ENCODE measurements at places on chromosomes 7 and 10. TPM values are rescaled to one million over a fixed set of nuclear protein-coding genes. Genes with fewer than 3 reads are reported as not detected.

The SPDYE5 gene
- 0.09 TPM for total RNA-seq

The KCNMA1 gene
- total RNA-seq: 101 TPM

The SORCS1 gene
- total RNA-seq: 3.1 TPM

The THNSL1 gene
- total RNA-seq: 7.4 TPM

The NUTM2E gene
- total RNA-seq: 0.06 TPM

The SNCG gene
- 15.8 TPM for total RNA-seq

The ZNF804B gene
- not detected for total RNA-seq

The TMEM139 gene
- 47.8 TPM for total RNA-seq

The PRKAR2B gene
- 7.1 TPM for total RNA-seq

The TMEM213 gene
- total RNA-seq: 0.12 TPM

The TYW1B gene
- 11.0 TPM for total RNA-seq

The USP6NL gene
- 14.6 TPM for total RNA-seq

The FRMD4A gene
- 55.4 TPM for total RNA-seq

The COX19 gene
- total RNA-seq: 12.1 TPM

The ANKRD2 gene
- total RNA-seq: 2.3 TPM

The GIMAP4 gene
- 39.9 TPM for total RNA-seq

The CNPY1 gene
- not detected for total RNA-seq
